ENCODE measurements at places on chromosomes 2 and 18.

DNA sequence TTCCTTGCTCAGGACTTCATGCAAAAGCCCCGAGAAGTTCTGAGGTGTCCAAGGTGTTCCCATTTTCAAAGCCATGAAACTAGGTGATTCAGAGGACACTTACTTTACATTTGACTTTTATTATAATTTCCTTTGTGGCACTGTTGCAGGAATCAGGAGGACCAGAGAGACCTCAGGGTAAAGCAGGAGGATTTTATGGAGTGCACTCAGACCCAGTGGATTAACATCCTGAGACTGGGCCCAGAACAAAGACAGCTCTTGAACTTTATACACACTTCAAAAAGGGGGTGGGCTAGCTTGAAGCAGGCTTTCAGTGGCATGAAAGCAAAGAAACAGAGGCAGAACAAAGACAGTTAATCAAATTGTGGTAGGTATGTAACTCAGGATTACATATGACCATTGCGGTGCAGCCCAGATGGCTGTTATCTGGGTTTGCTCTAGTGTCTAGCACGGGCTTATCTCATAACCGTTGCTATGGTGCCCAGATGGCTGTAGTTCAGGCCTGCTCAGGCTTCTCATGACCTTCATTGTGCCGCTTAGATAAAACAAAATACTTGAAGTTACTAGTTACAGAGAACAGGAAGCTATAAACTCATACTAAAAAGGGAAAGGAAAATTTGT is 39.4 kb downstream of the TMEM182 start:
- DNase-seq: no peak

DNA sequence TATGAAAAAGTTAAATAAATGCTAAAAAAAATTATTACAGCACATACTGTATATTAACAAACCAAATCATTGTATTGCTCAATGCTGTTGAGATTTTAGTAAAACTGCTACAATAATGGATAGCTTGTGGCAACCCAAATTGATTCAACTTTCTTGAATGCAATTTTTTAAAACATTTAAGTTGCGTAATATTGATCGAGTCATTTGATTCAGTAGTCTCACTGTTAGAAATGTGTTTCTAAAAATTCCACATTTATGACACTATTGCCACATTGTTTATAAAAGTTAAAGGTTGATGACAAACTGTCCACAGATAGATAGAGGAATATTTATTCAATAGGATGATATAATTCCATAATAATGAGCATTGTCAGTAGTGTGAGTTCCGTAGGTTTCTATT is 640.7 kb upstream of the CRIM1 start:
- DNase-seq: no peak

- no peak for DNase-seq
Measured at GRCh38 chr2:225479386-225479785, 79.9 kb downstream of the NYAP2 start.

- no peak for DNase-seq
Measured at GRCh38 chr2:119293900-119294299, 70.3 kb downstream of the STEAP3 start.

DNA sequence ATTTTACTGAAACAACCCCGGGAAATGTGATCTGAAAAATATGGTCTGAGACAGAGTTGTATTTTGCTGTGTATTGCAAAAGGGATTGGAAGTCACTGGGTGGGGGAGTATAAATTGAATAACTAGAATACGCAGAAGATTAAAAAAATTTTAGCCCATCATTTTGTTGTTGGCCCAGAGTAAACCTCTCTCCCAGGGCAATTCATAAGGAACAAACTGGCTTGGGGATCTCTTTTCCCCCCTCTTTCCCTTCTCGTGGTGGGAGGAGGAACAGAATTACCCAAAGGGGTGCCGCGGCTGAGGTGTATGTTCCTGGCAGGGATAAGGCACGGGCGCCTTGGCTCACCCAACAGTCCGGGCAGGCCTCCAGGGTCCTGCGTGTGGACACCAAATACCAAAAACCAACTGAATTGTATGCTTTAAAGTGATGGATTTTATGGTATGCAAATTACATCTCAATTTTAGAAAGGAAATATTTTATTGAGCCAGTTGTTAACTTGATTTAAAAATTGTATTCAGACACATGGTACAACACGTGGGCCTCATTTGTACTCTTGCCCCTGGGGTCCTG is 121.2 kb upstream of the SPRED2 start:
- DNase-seq: no peak

DNA sequence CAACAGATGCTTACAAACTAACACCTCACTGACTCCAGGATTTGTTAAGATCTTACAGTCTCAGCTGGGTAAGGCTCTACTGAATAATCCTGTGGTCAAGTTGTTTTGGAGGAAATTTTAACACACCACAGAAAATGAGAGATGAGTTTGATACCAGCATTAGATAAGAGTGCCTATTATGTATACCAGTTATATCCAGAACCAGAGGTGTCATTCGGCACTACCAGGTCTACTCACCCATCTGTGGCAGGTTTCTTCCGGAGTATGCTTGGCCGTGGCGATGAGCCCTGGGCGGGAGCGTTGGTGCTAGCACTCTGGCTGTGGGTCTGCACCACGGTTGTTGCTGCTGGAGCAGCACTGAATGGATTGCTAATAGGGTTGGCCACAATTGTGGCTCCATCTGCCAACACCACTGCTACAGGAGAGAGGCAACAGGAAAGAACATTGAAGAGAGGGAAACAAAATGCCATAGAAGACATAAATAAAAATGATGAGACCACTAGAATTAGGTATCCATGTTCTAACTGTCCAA is 41.2 kb downstream of the SAP130 start:
- DNase-seq: no peak

DNA sequence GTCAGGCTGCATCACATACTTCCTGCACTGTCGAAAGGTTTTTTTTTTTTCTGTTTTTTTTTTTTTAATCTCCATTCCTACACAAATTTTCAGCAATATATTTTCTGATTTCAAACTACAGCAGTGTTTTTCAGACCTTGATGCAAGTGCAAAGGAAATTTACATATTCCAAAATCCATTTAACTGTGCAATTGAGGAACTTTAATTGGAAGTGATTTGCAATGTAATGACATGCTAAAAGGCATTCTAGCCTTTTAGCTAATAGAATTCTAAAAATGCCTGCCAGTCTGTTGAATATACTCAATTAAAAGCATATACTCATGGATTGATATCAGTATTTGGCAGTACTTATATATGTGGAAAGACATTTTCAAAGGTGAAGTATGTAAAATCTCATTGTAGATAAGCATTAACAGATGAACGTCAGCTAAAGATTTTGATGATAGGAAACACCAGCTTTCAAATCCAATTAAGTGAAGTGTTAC is 210.5 kb downstream of the OTX1 start:
- no peak for DNase-seq

GRCh38 chr18:51077217-51077616 is 47.2 kb downstream of the SMAD4 start:
- DNase-seq: no peak

GRCh38 chr2:137729305-137729704 is 235.0 kb upstream of the HNMT start:
- DNase-seq: no peak

DNA sequence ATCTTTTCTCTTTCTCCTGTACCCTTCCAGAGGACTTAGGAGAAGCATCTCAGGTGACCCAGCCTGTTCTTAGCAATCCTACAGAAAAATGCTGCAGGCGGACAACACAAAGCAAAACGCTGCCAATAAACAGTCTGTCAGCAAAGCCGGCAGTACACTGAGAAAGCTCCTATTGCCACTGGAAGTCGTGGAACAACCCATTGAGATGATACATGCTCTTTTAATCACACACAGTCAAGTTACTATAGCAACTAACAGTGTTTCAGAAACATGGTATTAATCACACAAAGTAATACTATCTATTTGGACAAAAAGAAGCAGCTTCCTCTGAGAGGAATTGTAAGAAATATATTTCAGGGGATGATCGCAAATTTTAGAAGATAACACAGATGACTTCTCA is 10.5 kb downstream of the CTLA4 start:
- no peak for DNase-seq

DNA sequence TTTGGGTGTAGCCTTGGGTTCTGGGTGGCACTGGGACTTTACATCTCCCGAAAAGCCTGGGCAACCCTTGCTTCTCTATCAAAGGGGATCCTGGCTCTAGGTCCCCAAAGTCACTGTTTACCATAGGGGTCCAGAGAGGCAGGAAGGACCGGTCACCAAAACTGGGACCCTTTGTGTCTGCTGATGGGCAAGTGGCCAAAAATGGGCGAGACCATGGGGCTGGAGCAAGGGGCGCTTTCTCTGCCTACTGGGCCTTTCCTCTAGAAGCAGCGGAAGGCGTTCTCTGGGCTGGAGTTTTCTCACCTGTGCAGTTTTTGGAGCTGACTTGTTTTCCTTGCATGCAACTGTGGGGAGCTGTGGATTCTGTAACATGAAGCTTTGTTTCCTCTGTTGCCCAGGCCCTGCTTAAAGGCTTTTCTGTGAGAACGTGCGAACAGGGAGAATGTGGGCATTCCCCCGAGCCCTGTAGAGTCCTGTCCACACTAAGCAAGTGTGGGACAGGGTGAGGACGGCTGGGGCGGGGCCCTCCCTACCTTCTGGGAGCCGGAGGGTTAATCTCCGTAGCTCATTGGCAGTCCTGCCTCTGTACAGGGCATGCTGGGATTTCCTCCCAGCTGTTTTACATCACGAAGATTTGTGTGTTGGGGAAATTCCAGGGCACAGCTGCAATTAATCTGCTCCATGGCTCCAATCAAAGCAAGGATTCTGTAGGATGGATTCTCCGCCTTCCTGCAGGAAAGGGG is 50.2 kb downstream of the TGOLN2 start:
- DNase-seq: no peak

DNA sequence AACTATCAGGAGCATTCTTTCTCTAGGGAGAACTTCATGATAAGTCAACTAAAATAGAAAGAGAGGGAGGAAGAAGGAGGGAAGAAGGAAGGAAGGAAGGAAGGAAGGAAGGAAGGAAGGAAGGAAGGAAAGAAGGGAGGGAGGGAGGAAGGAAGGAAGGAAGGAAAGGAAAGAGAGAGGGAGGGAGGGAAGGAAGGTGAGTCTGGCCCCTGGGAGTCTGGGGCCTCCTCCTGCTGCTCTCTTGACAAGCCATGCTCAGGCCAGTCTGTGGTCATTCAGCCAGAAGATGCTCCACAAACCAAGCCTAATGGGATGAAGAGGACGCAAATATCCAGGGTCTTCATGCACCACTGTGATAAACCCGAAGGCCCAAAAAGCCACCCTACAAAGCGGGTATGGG is 216.4 kb upstream of the AGAP1 start:
- no peak for DNase-seq

DNA sequence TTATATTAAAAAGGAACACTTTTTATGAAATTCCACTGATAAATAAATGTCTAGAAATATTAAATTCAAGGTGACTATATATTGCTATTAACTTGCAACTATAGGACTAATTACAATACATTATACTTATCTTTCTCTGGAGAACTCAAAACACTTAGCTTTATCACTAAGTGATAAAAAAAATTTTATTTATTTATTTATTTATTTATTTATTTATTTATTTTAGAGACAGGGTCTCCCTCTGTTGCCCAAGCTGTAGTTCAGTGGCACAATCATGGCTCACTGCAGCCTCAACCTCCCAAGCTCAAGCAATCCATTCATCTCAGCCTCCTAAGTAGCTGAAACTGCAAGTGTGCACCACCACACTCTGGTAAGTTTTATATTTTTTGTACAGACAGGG is 451.1 kb downstream of the DSC3 start:
- DNase-seq: no peak

GRCh38 chr2:120308038-120308910 is 37.7 kb upstream of the INHBB start:
- peak; percentile 50 for DNase-seq

DNA sequence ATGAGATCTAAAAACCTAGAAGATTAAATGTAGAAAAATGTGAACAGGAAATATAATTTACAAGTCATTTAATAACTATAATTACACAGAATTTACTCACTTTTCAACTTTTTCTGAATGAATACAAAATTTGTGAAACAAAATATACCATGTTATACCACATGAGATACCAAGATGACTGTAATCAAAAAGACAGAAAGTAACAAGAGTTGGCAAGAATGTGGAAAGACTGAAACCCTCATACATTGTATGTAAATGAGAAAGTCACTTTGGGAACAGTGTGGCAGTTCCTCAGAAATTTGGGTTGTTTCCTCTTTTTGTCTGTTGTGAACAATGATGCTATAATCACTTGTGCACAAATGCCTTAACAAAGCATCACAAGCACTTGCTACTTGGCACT is 145.4 kb upstream of the ZNF804A start:
- DNase-seq: no peak

DNA sequence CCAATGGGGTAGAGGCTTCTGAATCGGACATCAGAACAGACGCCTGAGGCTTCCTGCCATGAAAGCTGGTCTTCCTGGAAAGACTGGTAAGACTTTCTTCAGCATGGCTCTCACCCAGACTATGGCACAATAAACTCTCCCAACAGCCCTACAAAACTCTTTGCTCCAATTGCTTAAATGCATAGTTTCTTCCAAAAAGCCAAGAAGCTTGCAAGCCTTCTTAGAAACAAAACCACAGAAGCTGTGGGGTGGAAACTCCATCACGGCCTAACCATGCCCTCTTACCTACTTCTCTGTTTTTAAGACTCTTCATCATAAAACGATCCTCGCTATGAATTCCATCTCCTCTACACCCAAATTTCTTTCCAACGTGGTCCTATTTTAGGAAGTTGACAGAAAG is 48.2 kb downstream of the PAX8 start:
- no peak for DNase-seq

DNA sequence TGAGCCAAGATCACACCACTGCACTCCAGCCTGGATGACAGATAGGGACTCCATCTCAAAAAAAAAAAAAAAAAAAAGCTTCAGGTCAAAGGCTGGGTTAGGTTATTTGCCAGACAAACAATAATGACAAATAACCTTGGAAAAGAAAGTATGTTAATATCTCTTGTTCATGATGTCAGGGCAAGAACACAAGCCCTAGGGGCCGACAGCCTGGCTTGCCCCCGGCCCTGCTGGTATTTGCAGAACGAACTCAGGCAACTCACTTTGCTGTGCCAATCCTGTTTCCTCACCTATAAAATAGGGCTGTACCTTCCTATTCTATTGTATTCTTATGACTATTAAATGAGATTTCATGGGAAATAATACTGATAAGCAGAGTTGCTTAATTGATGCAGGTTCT is 75.4 kb upstream of the CDC42EP3 start:
- DNase-seq: no peak

GRCh38 chr2:239293775-239294430 is 106.9 kb downstream of the HDAC4 start:
- DNase-seq: peak; percentile 52

DNA sequence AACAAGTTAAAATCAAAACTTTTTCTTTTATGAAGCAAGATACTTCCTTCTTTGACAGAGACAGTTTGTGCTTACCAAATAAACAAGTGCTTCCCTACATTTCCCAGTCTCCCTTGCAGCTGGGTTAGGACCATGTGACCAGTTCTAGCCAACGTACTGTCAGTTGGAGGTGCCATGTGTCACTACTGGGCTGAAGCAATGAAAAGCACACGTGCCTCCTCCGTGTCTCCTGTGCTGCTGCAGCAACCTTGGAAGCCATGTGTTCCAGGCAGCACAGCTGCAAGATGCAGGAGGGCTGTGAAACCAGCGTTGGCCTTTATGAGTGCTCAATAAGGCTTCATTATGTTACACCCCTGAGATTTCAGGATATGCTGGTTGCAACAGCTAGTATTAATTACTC is 93.2 kb downstream of the DHRS9 start:
- DNase-seq: no peak
